Suprapubic skin (tissue), 4 donors: ENCODE measurements at places on chromosomes 3 and 15. TPM values are rescaled to one million over a fixed set of nuclear protein-coding genes. Genes with fewer than 3 reads are reported as not detected.

DNA sequence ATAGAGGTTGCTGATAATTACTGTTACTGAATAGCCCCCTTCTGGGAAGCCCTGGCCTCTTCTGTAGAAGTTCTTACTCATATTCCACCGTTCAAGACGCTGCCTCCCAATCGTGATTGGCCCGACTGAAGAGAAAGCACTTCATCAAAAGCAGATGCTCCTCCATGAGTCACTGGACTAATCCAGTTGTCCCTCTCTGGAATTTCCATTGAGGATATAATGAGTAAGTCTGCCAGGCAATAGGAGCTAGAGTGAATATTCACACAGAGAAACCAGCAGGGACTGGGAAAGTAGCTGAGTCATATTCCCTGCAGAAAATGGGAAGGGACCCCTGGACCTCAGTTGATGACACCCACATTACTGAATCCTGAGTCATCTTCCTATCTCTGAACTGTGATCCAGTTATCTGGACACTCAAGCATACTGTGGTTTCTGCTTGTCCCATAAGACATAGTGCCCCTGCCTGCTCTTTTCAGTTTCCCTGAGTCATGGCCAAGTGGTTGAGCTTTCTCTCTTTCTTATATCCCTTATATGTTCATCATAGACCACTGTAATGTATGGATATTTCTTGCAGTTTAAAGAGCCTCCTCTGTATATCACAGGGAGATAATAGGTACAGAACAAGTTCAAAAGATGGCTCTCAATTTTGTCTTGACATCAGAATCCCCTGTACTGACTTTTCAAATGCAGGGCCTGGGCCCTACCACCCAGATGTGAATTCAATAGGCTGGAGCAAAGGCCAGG, 151.2 kb upstream of the CDIN1 start:
- DNase-seq: no peak

GRCh38 chr3:10315101-10315500, 5.8 kb downstream of the SEC13 start:
- DNase-seq: no peak

GRCh38 chr3:114445233-114445632, 151.4 kb downstream of the TIGIT start:
- no peak for DNase-seq

- DNase-seq: no peak
Observed at GRCh38 chr3:153894857-153895256, 226.3 kb upstream of the ARHGEF26 start.

- no peak for DNase-seq
Observed at GRCh38 chr3:182023843-182024242, 312.1 kb downstream of the SOX2 start.

Gene GABRA5
- not detected for total RNA-seq

Gene SHISA5
- 98.0 TPM for total RNA-seq

Gene THRB
- 24.2 TPM for total RNA-seq

Gene TMEM158
- 0.98 TPM for total RNA-seq

Gene PRR20G
- total RNA-seq: not detected
